ENCODE measurements at places on chromosomes 4 and X. TPM values are rescaled to one million over a fixed set of nuclear protein-coding genes. Genes with fewer than 3 reads are reported as not detected.

CHST7 gene
- 8.9 TPM for total RNA-seq

DNA sequence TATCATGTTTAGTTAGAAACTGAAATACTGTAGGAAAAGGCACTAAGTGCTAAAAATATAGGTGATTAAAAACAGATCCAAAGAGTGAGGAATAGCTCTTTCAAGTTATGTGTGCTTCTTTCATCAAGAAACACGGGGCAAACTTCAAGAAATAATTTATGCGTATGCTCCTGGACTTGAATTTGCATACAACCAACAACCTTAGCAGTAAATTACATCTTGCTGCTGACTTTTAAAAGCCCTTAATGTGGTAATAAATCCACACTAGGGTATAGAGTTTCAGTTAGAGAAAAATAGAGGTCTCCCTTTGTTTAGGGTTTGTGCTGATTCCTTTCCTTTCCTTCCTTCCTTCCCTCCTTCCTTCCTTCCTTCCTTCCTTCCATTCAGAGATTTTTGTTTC, 94.5 kb upstream of the GC start:
- DNase-seq, result no peak

SPANXC gene
- not detected for total RNA-seq

DMRTC1 gene
- not detected for total RNA-seq

GRCh38 chr4:184263910-184264732, 46.4 kb upstream of the ENPP6 start:
- DNase-seq, result no peak

- peak; percentile 68 for DNase-seq
These were observed 519.5 kb downstream of the BCOR start for GRCh38 chrX:39577985-39578869.

DNA sequence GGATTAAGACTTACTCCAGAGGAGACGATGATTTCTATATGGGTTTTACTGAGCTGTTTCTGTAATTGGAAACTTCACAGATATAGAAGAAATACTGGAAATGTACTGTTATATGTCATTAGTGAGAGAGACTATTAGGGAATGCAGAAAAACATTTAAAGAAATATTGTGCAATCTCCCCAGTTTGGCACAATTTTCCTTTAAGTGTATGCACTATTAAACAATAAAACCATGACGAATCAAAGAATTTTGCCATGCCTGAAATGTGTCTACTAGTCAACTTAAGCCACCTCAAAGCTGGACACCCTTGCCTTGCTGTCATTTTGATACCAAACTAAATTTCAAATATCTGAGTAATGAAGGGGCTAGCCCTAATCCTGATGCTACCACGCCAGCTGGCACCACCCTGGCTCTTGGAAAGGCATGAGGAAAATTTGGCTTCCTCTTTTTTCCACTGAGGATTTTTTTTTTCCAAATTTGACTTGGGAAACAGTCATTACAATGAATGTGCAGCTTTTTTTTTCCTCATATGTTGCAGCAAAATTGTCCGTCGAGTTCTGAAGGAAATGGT, 36.1 kb downstream of the MTTP start:
- no peak for DNase-seq

GRCh38 chr4:13355111-13355880, 128.8 kb downstream of the RAB28 start:
- DNase-seq, result no peak

DNA sequence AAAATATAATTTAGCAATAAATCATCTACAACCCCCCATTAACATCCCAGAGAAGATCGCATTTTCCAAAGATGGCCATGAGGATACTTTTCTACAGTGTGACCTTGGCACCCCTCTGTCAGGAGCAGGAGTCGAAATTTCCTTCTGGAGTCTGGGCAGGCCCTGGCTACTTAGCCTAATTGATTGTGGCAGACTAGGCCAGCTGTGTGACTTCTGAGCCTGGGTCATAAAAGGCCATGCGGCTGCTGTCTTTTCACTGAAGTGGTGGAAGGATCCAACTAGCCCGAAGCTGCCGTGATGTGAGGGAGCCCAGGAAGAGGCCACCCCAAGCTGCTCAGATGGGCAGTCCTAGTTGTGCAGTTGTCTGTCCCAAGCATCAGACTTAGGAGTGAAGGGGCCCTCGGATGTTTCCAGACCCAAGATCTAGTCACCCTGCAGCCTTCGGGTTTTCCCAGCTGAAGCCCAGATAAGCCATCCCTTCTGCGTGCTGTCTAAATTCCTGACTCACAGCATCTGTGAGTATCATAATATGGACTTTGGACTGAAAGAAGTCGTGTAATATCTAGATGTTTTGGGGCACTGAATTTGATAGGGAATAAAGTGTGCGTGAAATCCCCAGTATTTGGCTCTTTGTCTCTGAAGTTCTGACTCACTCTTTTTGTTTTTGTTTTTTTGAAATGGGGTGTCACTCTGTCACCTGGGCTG, 21.0 kb downstream of the PDK3 start:
- DNase-seq, result no peak

GRCh38 chr4:6379767-6380745, 92.4 kb downstream of the PPP2R2C start:
- no peak for DNase-seq

- DNase-seq, result peak; percentile 24
These were observed 141.9 kb downstream of the THOC2 start for GRCh38 chrX:123590842-123591486.

Data from GM12878 (cell line).